NCI-H2081 (cell line): ENCODE measurements at places on chromosomes 4 and X.

DNA sequence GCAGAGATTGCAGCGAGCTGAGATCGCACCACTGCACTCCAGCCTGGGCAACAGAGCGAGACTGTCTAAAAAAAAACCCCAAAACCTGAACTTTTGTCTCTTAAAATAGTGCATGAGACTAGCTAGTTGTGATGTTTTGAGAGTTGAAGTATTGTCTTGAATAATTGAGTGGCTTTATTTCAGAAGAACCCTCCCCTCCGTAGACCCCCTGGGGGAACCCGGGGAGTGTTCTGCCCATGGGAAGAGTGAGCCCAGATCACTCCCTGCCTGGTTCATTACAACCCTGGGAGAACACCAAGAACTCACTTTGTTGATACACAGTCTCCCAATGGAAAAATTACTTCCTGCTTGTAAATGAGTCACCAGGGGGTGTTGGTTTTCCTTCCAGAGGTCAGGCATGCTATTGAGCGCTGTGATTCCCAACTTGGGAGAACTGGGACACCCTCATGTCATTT lies 65.3 kb upstream of the SHISA3 start:
- DNase-seq: no peak

GRCh38 chr4:141458501-141458900 lies 177.9 kb upstream of the IL15 start:
- DNase-seq: no peak

DNA sequence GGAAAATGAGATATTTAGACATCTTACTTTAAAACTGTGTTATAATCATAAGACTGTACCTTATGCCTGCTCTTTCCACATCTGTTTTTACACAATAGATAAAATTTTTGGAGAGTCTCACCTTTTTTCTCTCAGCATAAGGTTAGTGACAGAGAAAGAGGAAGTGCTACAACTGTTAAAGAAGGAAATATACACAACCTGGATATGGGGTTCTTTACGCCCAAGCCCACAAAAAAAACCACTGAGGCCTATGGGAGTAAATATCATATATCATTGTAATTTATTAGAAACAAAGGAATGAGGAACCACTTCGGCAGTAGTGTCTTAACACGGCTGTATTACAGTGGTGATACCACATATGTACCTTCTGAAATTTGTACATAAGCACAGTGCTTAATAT lies 265.9 kb upstream of the GK2 start:
- DNase-seq: no peak

- DNase-seq: no peak
Observed at GRCh38 chrX:153728095-153728494, 3.4 kb downstream of the ABCD1 start.

GRCh38 chr4:73777612-73778011 lies 37.2 kb downstream of the CXCL8 start:
- no peak for DNase-seq

DNA sequence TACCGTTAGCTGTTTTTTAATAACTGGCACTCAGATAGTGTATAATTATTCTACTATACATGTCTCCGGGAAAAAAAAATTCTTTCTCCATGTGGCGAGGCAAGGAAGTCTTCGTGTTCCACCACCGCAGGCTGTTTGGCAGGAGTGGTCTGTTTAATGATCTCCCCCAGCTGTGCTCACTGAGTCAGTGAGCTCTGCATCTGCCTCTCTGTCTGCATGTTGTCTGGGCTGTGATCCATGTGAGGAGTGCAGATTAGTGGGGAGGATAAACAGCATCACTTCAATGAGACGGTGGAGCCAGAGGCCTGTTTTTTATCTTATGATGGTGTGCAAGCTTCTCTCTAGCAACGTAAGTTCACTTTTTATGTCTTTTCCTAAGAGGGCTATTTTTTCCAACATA lies 69.8 kb downstream of the RPS3A start:
- peak; percentile 70 for DNase-seq

DNA sequence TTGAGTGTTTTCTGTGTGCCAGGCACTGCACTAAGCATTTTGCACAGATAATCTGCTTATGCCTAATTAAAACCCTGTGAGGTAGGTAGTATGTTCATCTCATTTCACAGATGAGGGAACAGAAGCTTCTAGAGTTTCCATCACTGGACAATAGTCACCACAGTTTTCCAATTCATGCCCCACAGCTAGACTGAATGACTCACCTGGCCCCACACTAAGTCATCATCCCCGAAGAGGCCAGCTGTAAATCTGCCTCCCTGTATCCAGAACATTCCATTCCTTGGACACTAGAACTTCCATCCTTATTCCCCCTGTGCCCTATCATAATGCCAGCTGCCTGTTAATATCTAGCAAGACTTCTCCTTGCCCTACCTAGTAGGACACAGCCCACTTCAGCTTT lies 40.9 kb upstream of the NYX start:
- no peak for DNase-seq

GRCh38 chrX:16743604-16744325 lies 24.4 kb downstream of the SYAP1 start:
- DNase-seq: no peak

GRCh38 chrX:151359341-151359740 lies 37.7 kb upstream of the VMA21 start:
- DNase-seq: no peak

- no peak for DNase-seq
Observed at GRCh38 chr4:52932591-52933470, 70.7 kb downstream of the RASL11B start.

- DNase-seq: no peak
Observed at GRCh38 chrX:20352504-20352903, 85.8 kb upstream of the RPS6KA3 start.

DNA sequence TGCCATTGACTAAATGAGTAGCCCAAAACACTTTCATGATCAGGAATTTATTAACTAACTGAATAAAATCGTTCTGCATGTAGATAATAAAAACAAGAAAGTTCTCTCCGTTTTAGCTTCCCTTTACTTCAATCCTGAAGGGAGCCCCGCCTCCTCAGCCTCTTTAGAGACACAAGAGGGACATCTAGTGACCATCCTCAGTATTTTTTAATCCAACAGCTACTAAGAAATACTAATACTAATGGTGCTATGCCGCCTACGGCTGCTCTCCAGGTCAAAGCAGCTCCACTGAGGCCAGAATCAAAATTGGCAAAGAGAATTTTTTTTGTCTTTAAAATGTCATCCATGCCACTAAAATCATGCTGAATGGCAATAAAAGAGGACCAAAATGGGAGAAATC lies 3.2 kb upstream of the PCDH19 start:
- peak; percentile 64 for DNase-seq

DNA sequence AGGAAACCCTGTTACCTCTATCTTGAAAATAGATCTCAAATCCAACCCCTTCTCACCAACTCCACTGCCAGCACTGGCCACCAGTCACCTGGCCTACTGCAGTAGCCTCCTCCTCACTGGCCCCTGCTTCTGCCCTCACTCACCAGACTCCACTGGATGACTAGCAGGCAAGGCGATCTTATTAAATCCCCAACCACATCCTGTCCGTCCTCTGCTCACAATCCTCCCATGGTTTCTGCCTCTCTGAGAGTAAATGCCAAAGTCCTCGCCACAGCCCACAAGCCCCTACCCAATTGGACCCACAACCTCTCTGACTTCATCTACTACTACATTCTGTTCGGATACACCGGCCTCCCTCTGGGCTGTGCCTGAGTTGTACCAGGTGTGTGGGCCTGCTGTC lies 5.4 kb upstream of the PIM2 start:
- no peak for DNase-seq

GRCh38 chr4:68216501-68216900 lies 29.0 kb downstream of the TMPRSS11B start:
- DNase-seq: no peak

DNA sequence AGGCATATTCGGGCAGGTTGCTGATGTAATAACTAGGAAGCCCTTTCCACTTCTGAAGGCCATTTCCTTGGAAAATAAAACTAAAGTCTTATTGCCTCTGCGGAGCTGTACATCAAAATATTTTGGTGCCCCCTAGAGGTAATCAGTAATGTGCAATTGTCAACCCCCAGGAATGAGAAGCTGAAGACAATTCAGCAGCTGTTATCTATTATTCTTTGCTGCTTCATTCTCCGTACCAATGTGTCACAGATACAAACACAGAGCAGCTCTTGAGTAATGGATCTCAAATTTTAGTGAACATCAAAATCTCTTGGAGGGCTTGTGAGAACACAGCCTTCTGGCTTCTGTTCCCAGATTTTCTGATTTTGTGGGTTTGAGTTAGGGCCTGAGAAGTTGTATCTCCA lies 3.5 kb upstream of the SLIT2 start:
- DNase-seq: peak; percentile 70

DNA sequence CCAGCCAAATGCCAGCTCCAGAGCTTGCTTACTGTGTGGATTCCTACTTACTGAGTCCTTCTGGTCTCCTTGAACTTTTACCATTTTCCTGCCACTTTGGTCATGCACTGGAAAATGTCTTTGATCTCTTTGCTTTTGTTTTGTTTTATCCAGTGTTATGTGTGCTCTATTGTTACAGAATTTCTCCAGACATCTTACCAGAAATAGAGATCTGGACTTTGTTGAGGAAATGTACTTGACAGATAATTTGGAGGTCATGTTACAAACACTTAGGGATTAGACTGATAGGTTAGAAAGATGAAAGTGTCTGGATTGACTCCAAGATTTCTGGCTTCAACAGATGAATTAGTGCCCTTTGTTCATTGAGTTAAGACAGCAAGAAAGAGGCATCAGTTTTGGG lies 5.7 kb upstream of the ZNF330 start:
- no peak for DNase-seq

DNA sequence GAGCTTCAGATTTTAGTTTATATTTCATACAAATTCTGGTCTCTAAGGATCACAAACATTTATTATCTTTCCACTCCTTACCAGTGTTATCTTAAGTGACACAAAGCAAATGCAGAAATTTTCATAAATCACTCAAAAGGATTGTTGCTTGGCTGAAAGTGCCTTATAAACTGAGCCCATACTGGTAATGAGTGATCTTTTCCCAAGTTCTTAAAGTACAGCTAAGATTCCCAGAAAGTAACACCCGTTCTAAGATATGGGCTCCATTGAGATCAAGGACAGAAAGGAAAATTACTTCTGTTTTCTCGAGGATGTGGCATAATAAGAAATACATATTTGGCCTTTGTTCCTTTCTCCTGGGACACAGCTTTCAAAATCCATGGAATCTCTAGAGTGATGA lies 313.7 kb downstream of the ARHGAP24 start:
- DNase-seq: no peak

DNA sequence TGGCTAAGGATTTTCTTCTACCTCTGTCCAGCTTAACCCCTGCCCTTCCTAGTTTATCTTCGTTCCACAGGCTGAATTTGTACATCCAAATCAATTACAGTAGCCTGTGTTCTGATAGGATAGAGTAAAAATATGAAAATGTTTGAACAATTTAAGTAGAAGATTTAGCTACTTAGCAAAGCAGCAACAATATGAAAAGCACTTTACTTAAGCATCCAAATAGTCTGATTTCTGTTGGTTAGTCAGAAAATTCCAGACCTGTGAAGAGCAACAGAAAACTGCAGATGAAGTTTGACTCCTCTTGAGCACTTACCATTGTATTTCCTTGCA lies 2.0 kb downstream of the ARSJ start:
- DNase-seq: no peak

DNA sequence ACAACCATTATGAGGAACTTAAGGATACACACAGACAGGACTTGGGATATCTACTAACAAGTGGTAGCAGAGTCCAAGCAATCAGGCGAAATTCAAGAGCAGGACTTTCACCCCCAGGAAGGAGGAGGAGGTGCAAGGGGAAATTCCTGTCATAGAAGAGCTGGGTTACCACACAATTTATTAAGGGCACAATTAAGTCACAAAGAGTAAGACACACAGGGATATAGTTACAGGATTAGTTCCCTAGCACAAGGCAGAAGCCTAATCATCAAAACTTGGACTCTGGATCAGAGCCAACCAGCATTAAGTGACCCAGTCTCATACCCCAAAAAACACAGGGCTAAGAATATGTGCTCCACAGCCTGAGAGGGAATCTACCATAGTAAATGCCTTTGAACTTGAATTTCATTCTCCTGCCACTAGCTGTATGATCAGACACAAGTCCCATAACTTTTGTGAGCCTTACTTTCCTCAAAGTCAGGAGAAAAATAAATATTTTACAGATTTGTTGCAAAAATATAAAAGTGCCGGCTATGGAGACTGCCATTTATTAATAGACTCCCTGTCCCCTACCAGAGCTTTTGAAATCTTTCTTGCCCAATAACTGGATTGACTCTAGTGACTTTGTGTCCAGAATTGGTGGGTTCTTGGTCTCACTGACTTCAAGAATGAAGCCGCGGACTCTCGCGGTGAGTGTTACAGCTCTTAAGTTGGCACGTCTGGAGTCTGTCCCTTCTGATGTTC lies 87.0 kb downstream of the SYNPO2 start:
- DNase-seq: no peak

DNA sequence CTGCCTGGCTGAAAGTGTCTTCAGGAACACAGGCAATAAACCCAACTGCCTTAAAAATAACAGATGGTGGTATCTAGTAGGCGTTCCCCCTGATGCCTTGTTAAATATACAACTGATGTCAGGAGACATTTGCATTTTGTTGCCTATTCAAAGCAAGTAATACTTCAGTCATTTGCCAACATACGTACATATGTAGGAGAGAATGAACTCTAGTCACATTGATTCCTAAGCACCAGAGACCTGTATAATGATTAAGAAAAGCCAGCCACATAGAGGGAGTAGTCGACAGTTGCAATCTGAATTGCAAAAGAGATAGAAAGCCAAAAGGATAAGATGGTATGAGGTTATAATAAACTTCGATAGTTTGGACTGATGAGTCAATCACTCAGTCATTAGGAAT lies 191.0 kb upstream of the EMCN start:
- no peak for DNase-seq

- DNase-seq: no peak
Observed at GRCh38 chr4:89664521-89664920, 172.4 kb downstream of the SNCA start.

DNA sequence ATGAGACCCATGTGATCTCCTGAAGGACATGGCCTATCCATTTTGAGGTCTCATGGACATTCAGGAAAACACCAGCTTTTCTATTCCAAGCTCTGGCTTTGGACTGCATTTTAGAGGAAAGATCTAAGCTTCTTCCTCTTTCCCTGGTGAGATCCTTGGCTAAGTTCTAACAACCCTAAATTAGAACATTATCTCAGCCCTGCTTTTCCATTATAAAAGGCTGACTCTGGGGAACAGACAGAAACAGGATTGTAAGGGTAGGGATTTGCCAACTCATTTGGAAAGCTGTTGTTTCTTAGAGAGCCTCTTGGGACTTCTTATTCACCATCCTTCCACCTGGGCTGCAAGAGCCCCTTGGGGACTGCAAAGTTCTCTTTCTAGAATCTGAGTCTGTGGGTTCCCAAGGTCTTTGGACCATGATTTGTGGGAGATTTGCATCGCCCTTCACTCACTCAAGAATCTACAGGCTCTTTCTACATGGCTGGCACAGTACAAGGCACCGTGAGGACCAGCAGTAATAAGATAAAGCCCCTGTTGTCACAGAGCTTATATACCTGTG lies 146.9 kb downstream of the FNIP2 start:
- no peak for DNase-seq

DNA sequence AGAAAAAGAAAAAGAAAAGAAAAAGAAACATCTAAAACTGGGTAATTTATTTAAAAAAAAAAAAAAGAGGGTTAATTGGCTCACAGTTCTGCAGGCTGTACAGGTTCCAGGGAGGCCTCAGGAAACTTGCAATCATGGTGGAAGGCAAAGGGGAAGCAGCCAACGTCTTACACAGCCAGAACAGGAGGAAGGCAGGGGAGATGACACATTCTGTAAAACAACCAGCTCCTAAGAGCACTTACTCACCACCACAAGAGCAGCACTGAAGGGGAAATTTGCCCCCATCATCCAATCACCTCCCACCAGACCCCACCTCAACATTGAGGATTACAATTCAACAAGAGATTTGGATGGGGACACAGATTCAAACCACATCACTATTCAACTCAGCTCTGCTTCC lies 36.8 kb upstream of the TMEM184C start:
- DNase-seq: no peak
